Kasumi-1 (cell line): ENCODE measurements at places on chromosomes 11 and 22.

GRCh38 chr11:103586756-103587155 is 449.7 kb upstream of the DDI1 start:
- DNase-seq: no peak

DNA sequence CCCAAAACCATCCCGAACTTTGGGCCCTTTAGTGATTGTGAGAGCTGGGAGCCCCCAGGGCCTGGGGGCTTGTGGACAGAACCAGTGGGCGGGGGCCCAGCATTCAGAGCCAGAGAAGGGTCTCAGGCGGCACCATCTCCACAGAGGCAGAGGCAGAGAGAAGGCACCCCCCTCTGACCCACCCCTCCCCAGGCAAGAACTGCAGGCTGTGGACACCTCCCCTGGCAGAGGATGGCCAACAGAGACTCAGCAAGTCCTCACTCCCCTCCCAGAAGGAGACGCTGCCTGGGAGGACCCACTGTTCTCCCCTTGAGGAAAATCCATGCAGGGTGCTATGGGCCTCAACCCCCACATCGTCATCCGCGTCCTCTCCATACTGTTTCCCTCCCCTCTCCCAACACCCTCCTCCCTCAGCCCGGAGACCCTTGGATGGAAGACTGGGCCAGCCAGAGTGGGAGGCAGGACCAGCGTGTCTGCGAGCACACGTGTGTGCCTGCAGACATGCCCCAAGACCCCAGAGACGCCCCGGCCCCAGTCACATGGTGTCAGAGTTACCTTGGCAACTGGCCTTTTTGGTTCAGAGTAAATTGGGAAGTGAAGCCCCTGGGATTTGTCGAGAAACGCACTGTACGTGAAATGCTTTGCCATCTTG is 42.6 kb downstream of the KCNC1 start:
- DNase-seq: no peak

DNA sequence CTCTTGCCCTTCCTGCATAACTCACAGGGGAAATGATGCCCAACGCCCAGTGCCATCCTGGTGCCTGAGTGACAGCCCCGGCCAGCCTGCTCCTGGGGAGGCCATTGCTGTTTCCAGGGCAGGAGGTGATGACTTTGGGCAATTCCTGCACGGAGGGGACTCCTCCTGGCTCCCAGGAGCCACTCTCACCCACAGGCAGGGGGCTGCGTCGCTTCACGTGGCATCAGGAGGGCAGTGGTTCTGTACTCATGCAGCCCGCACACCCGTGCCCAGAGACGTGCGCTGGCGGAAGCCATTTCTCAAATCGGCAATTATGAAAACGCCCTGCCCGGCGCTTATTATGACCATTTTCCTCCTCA is 272.3 kb downstream of the CTTN start:
- DNase-seq: no peak

DNA sequence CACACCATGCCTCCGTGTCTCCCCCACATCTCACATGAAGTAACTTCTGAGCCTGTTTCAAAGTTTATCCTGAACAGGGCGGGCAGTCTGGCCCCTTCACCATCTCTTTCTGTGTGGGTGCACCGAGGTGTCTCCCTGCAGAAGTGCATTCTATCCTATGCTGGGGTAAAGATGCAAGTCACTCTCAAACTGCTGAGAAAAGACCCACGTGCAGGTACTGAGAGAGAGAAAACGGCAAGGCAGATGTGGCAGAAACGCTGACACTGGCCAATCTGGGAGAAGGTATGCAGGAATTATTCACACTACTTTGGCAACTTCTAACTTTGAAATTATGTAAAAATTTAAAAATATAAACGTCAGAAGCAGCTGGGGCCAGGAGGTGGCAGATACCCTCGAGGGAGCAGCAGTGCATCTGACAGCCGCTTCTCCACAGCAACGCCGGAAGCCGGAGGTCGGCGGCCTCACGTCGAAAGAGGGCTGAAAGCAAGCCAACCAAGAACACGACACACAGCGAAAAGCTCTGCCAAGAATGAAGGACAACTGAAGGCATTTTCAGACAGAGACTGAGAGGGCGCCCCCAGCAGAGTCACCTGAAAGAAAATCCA is 34.2 kb upstream of the MOB2 start:
- no peak for DNase-seq

GRCh38 chr11:78607696-78608095 is 33.0 kb upstream of the NARS2 start:
- no peak for DNase-seq

DNA sequence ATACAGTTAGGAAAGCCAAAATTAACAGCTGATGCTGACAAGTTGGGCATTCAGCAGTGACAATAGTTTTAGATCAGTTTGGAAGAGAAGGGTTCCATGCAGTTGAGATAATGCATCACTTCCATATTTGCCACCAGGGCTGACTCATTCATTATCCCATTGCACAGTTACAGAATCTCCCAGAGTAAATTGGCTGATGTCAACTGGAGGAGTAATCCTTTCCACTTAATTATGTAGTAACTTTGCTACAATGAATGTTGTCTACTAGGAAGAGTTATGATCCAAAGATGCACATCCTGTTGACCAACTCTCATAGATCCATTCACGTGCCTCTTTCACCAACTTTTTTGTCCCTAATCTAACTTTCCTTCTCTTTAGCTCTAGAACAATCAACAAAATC is 123.3 kb upstream of the LUZP2 start:
- no peak for DNase-seq

- no peak for DNase-seq
Observed at GRCh38 chr22:46739094-46739870, 1.2 kb upstream of the CERK start.

DNA sequence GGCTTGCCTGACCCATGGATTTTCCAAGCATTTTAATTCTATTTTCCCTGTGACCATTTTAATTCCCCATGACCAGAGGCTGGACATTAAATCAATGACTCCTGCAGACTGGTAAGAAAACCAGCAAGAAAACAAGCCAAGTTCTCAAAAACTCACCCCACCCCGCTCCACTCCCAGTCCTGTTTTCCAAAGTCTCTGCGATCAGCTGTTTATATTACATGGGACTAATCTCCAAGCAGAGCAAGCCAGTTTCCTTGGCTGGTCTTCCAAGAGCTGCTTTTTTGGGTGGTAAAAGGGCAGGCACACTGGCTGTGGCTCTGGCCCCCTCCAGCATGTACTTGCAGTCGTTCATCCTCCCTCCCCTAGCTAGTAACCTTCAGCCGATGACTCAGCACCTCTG is 97.9 kb downstream of the RRAS2 start:
- DNase-seq: no peak

GRCh38 chr11:47185305-47186075 is 744 bp downstream of the PACSIN3 start:
- peak; percentile 22 for DNase-seq

DNA sequence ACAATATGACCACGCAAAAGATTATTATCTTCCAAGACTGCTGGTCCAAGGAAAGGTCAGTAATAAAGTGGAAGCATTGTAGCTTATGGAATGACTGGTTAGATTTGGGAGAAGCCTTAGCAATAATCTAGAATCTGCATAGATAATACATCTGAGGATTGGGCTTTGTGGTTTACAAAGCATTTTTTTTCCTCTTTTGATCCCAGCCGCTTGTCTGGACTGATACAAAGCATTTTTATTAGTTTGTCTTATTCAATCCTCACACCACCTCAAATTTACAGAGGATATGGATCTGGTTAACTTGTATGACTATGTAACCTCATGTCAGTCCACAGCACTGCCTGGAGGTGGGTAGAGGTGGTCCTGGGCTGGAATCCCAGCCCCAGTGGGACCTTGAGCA is 990 bp upstream of the THRSP start:
- DNase-seq: no peak

GRCh38 chr11:7910286-7910788 is 20.7 kb downstream of the OR10A6 start:
- DNase-seq: no peak

GRCh38 chr22:23102776-23103175 is 32.5 kb downstream of the GNAZ start:
- DNase-seq: no peak

- DNase-seq: no peak
Observed at GRCh38 chr11:6735306-6735705, 36.5 kb downstream of the OR2AG2 start.

DNA sequence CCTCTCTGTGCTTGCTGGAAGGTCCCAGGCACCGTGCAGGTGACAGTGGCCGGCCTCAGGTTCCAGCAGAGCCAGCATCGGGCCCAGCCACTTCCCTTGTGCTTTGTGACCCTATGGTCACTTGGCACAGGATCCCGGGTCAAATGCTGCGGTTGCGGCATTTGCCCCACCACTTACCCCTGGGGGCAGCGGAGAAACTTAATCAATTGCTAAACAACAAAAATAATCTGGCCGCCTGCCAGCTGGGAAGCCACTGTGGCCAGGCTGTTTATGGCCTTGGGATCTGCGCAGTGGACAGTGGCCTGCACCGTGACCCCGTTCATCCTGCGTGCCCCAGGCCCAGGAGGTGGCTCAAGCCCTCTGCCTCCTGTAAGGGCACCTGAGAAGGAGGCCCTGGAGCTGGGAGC is 65.0 kb downstream of the LRP5 start:
- DNase-seq: no peak

GRCh38 chr22:43326331-43327156 is 16.6 kb downstream of the SCUBE1 start:
- no peak for DNase-seq

DNA sequence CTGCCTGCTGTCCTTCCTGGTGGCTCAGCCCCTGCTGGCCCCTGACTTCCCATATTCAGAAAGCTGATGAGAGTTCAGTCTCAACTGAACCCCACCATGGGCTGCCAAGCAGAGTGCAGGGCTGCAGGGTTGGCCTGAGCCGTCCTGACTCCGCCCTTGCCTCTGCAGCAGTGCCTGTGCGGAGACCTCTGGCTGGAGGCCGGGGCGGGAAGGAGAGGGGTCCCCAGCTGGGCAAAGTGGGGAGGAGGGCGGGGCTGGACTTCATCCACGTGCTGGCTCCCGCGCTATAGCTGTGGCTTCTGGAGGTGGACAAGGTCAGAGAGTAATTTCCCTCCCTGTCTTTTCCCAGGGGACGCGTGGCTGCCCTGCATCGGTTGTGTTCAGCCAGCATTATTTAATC is 13.6 kb downstream of the GLB1L3 start:
- no peak for DNase-seq

GRCh38 chr11:112121981-112122615 is 35.4 kb downstream of the SDHD start:
- DNase-seq: no peak

GRCh38 chr11:14546672-14547071 is 26.5 kb upstream of the PSMA1 start:
- DNase-seq: no peak

- no peak for DNase-seq
Observed at GRCh38 chr11:87778357-87778756, 396.9 kb downstream of the RAB38 start.

GRCh38 chr11:95792200-95792599 is 1.9 kb downstream of the CEP57 start:
- no peak for DNase-seq

DNA sequence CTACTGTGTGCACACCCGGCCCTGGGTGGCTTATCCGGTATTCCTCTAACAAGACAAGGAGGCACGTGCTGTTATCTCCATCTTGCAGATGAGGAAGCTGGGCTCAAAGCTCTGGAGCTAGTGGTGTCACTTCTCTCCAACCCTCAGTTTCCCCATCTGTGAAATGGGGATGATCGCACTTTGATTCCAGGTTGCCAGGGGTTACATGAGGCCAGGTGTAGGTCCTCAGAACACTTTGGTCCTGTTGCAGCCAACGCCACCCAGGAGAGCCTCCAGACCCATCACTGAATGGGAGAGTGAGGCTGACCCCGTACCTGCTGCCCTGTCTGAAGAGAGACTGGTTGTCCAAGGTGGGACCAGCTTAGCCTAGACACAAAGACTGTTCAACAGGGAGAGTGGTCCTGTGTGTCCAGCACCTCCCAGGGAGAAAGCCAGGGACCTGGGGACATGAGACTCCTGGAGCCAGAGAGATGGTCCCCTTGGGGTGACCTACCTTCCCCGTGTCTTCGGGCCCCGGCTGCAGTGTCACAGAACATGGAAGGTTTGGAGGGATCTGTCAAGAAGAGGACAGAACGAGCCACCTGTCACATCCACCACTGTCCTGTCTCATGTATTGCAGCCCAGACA is 41.0 kb downstream of the TPBGL start:
- no peak for DNase-seq

DNA sequence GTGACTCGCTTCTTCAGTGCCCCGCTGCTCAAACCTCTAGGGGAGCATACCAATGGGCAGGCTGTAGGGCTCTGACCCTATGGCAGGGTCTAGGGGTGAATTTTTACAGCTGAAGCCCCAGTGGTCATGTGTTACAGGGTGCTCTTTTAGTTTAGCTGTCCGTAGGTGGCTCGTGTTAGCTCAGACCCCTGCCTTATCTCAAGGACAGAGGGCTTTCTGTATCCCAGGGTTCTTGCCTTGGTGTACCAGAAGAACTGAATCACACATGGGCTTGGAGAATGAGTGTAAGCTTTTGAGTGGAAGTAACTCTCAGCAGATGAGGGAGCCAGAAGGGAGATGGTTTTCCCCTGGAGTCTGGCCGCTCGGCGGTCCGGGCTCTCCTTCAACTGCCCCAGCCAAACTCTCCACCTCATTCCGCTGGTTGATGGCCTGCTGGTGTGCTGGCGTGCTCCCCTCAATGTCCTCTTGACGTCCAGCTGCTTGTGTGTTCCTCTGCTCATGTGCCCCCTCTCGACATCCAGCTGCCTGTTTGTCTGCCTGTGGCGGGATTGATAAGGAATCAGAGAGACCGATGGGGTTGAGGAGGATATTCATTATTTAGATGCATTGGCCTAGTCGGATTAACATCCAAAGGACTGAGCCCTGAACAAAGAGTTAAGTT is 37.5 kb downstream of the BIRC2 start:
- no peak for DNase-seq

GRCh38 chr22:27391092-27391770 is 410.3 kb downstream of the MN1 start:
- no peak for DNase-seq

GRCh38 chr11:123145220-123145619 is 49.8 kb downstream of the CLMP start:
- no peak for DNase-seq

DNA sequence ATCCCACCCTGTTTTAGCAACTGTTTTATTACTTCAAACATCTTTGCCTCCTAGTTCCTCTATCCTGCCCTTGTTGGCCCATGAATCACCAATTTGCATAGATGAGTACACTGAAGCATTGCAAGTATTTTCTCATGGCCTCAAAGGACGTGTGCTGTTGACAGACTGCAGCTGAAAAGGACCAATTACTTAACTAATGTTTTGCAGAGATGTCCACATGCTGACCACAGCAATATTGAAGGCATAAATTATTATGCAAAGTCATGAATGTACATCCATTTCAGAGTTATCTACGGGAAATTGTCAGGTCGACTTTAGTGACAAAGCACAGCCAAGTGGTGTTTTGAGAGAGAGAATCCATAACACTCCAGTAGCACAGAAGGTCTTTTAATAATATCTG is 64.8 kb downstream of the CADM1 start:
- no peak for DNase-seq
